Chondrocyte (in vitro differentiated cells): ENCODE measurements at places on chromosomes 1 and 21. TPM values are rescaled to one million over a fixed set of nuclear protein-coding genes. Genes with fewer than 3 reads are reported as not detected.
A peak's percentile ranks its signal among the peaks of the same experiment; 100 is the strongest.

The SDC3 gene
- total RNA-seq = 46.8 to 69.3 TPM (median 47.3 TPM) in 3 replicates

The IL12RB2 gene
- not detected in 3 replicates for total RNA-seq

GRCh38 chr1:107821340-107821739 lies 143.6 kb downstream of the VAV3 start:
- H3K4me3 ChIP-seq = no peak overlapping the region
- peaks cover 5% of the 10 kb centered on the region for H3K4me1 ChIP-seq
- DNase-seq = no peak
- H3K27me3 ChIP-seq = peaks cover 13% of the 10 kb centered on the region

DNA sequence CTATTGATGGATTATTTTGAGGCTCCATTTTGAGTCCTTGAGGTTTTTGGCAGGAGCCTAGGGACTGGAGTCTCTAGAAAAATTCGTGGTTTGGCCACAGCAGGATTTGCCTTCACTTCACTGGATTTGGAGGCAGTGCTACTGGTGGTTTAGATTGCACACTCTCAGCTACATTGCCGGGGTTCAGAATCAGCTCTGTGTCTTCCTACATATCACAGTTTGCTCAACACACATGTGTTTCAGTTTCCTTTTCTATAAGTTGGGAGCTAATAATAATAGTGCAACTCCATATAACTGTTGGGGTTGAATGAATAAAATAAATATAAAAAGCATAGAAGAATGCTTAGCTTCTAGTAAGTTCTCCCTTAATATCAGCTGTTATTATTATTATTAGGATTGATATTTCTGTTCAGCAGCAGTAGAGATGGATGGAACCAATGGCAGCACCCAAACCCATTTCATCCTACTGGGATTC lies at the start of gene OR2W3:
Gene OR2W3, plus strand, starts transcription at position 425 of the 475 bp plus-strand sequence. Its CDS starts 0 bp downstream, at position 425.
- H3K36me3 ChIP-seq = no peaks in the 10 kb centered on the region
- no peak within 1 kb of the TSS for H3K4me3 ChIP-seq
- H3K27ac ChIP-seq = peak within 1 kb of the TSS; percentile 13
- no peaks in the 10 kb centered on the region for H3K27me3 ChIP-seq
- no peaks in the 10 kb centered on the region for H3K4me1 ChIP-seq
- DNase-seq = no peak

- peaks cover 3% of the 10 kb centered on the region for H3K36me3 ChIP-seq
- H3K4me1 ChIP-seq = peaks cover 7% of the 10 kb centered on the region
- peak within 1 kb of the TSS; percentile 82 for H3K27ac ChIP-seq
- DNase-seq = no peak
- peak within 1 kb of the TSS; percentile 89 for H3K4me3 ChIP-seq
These were observed at the start of gene TMEM51 for GRCh38 chr1:15153184-15153841. TMEM51 (plus strand) TSS chr1:15153747; CDS start chr1:15215088, 61,341 bp downstream.
